Right ventricle myocardium superior (tissue), 1 donor: ENCODE measurements at places on chromosomes 7 and 10.
A peak's percentile ranks its signal among the peaks of the same experiment; 100 is the strongest.

DNA sequence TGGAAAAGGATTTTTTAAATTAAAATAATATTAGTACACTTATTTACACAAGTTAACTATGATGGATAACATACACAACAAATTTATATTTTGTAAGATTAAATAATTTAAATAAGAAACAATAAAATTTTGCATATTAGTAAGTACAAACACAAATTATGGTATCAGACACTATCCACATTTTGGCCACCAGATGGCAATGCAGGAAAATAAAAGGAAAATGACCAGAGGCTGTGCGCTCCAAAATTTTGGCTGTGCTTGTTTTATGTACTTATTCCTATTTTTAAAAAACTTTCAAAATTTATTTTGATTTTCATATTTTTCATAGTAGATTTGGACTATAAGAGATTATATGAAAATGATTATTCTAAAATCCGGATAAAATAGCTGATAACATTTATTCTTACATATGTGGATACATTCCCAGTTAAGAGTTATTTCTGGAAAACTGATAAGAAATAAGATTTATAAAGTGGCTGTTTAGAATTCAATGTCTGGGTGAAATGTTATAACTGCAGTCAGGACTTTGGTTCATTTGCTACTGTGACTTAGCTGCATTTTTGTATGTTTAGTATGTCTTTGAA is 274.7 kb upstream of the HGF start:
- DNase-seq, result no peak

DNA sequence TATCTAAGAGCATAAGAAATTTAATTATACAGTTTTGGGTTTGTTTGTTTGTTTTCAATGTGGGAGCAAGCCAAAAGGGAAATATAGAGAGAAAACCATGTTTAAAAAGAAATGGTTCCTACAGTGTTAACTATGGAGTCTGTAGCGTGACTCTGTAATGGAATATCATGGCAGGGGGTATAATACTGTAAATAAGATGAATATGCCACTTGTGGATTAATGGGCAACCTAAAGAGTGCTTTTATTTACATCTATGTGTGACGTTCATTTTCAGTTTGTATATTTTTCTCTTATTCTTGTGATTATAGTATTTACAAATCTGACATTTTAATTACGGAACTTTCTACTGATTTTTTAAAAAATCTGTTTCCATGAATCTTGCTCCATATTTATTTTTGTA is 95.9 kb downstream of the POLL start:
- no peak for DNase-seq

DNA sequence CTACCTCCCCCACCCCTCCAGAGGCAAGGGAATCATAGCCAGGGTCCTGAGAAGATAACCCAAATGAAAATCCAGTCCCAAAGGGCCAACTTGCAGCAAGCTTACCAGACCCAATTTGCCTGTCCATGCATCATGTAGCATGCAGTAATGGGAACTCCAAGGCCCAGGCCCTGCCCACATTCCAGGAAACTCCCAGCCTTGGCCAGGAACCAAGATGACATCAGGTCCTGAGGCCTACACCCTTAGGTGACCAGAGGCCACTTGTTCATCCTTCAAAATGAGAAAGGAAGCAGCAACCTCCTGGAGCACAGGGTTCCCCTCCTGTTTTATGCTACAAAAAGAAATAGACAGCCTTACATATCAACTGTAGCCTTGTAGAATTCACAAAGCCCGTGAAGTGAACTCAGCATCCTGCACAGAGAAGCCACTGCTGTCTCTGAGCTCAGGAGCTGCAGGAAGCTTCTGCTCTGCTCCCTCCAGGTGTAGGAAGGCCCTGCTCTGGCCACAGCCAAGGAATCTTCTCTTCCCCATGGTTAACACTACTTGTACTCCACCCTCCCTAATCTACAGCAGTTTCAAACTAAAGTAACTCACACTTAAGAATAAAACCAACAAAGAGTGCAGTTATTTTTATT is 30.3 kb upstream of the GRB10 start:
- peak; percentile 83 for DNase-seq

- DNase-seq, result no peak
Observed at GRCh38 chr10:61029411-61029810, 85.4 kb upstream of the RHOBTB1 start.

GRCh38 chr7:77542895-77543294 is 5.8 kb downstream of the PTPN12 start:
- DNase-seq, result no peak

DNA sequence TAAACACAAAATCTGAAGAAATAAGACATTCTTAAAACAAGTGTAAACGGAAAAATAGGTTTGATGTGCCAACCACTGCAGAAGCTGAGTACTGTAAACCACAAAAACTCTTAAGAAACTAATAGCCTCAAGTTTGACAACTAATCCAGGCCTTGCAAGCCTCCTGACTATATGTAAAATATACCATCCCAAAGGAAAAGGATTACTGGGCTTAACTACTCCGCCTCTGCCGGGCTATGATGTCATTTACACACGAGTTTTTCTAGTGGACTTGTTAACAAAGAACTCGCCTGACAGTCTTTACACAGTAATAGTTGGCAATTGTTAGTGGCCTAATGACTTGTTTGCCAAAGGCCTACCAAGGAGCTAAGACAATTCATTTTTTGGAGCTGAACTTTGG is 2.1 kb downstream of the KIF5B start:
- no peak for DNase-seq

- no peak for DNase-seq
Observed at GRCh38 chr10:121519901-121520493, 78.2 kb downstream of the FGFR2 start.

DNA sequence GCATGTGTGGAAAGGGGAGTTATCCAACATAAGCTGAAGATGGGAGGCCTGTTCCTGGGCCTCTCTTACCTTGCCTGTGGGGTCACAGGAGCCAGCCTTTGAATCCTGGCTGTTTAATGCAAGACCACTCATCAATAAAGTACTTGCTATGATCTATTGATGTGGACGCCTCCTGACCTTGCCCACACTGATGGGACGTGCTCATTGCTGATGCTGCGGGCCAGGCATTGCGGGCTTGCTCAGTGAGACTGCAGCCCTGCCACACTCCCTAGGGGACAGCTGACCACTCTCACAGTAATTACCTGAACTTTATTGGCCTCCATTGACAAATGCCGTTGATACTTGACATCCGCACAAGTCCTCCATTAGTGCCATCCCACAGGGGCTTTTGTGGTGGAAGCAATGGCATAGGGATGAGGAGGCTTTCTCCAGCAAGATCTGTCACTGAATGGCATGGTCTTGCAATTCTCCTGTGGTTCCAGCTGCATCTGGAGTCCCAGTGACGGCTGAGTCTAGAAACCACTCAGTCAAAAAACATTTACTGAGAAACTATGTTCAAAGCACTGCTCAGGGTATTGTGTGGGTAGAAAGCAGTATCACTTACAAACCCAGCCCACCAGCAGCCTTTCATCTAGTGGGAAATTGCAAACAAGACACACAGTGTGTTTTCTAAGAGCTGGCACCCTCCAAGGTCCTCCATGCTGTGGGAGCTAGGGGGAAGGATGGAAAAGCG is 135.1 kb upstream of the YAE1 start:
- DNase-seq, result no peak

DNA sequence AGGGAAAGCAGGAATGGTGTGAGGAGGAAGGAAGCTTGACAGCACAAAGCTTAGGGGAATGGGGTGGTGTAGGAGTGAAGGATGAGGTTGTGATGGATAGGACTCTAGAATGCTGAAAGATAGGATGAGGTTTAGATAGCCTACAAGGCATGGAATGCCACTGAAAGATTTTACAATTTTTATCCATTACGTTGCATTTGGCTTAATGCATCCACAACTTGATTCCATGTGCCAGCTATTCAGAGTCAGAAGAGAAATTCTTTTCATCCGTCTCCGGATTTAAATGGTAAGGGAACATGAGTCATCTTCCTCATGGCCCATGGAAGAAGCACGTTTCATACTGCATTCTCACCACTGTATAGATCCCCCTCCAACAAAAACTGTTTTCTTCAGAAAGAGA is 212.4 kb upstream of the BMPER start:
- DNase-seq, result no peak

GRCh38 chr10:88804083-88804812 is 1.7 kb downstream of the LIPM start:
- no peak for DNase-seq

DNA sequence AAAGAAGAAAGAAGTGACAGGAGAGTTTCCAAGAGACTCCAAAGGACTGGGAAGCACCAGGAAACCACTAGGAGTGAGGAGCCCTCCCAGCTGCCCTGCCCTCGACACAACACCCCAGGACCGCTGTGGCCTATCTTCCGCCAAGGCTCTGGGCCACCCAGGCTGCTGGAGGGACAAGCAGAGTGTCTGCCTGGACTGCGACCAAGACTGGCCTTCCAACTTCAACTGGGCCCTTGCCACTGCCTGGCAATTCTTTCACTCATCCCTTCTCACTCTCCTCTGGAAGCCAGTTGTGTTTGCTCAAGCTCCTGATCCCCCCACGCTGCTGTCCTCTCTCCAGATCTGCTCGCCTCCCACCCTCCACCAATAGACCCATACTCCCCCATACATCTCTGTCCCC is 10.2 kb downstream of the KIAA1549 start:
- no peak for DNase-seq

GRCh38 chr10:106655636-106656035 is 508.9 kb downstream of the SORCS1 start:
- no peak for DNase-seq

DNA sequence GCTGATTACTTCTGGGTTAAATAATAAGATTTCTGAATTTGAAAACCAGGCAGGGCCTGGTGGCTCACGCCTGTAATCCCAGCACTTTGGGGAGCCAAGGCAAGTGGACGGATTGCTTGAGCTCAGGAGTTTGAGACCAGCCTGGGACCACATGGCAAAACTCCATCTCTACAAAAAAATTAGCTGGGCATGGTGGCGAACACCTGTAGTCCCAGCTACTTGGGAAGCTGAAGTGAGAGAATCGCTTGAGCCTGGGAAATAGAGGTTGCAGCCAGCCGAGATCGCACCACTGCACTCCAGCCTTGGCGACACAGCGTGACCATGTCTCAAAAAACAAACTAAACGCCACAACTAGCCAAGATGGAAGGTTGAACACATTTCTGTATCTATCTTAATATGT is 3.5 kb downstream of the CYCS start:
- DNase-seq, result no peak

GRCh38 chr7:45563941-45564461 is 10.2 kb upstream of the ADCY1 start:
- DNase-seq, result peak; percentile 55

- DNase-seq, result no peak
Observed at GRCh38 chr7:130430841-130431666, 9.8 kb downstream of the CEP41 start.

GRCh38 chr7:44988701-44989100 is 9.9 kb upstream of the MYO1G start:
- peak; percentile 1 for DNase-seq

GRCh38 chr10:125144206-125144605 is 16.2 kb downstream of the CTBP2 start:
- no peak for DNase-seq

DNA sequence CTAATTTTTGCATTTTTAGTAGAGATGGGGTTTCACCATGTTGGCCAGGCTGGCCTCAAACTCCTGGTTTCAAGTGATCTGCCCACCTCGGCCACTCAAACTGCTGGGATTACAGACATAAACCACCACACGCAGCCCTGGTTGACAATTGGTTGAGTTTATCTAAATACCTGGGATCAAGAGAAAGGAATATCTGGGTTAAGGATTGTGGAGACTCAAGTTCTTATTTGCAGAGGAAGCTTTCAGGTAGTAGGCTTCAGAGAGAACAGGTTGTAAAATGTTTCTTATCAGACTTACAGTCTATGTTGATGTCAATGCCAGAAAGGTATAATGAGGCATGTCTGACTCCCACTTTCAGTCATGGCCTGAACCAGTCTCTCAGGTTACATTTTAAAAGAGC is 5.9 kb upstream of the TMEM254 start:
- no peak for DNase-seq

DNA sequence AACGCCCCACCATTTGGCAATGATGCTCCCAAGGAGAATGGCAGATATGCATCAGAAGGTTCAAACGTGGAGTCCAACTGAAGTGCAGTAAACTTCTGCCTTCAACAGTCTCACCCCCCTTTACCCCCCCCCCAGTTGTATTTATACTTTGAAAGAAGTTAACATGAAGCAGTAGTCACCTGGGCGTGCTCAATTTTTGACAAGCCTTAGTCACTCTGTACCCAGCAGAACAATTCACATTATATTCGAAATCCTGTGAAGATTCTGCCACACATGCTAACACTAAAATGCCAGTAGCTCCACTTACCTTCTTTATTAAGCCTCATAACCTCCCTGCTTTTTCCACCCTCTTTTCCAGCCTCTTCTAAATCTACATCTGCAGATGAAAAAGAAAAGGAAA is 894 bp downstream of the ATXN7L1 start:
- no peak for DNase-seq

GRCh38 chr7:111516612-111517011 is 45.7 kb downstream of the IMMP2L start:
- no peak for DNase-seq

DNA sequence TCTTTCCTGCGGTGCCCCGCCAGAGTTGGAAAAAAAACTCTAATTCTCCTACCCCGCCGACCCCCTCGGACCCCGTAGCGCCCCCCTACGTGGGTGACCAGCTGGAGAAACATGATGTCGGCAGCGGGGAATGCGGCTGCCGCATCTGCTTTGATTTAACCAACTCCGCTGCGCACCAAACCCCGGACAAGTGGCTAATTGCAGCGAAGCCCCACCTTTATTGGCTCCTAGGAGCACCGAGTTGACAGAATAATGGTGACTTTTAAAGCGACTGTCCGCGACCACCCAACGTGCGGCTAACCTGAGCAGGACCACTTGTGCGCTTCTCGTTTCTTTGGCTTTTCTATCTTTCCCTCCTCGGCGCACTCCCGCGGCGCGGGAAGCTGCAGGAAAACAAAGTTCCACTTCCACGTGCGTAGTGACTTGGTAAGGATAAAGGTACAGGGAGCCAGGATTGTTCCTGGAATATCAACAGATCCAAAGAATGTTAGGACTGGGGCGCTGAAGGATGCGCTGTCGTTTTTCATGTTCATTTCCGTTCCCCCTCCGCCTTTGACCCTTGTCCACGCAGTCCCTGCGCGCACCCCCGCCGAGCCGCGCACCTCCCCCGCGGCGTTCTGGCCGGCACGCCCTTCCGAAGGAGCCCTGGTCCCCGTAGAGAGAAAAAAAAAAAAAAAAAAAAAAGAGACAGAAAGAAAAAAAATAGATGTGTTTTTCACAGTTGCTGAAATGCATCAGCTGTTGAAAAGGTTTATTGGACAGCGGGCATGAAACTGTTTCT is 1.4 kb downstream of the WNT16 start:
- DNase-seq, result no peak

- DNase-seq, result no peak
Observed at GRCh38 chr7:44814919-44815318, 18.4 kb downstream of the PPIA start.
